ENCODE measurements at places on chromosomes 11 and 22.

DNA sequence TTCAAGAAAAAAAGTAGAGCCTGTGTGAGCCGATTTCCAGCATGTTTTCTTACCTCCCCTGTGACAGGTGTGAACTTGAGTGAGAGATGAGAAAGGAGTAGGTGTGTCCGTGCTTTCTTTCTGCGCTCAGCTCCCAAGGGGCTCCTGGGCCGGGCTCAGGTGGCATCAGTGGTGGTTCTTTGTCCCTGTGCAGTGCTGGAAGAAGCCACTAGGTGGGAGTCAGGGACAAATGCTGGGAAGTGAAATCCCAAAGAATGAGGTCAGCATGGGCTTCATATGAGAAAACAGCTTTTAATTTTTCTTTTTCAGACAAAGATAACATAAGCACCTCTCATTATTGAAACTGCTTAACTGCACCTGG, 57.8 kb downstream of the PPFIBP2 start:
- DNase-seq: no peak

DNA sequence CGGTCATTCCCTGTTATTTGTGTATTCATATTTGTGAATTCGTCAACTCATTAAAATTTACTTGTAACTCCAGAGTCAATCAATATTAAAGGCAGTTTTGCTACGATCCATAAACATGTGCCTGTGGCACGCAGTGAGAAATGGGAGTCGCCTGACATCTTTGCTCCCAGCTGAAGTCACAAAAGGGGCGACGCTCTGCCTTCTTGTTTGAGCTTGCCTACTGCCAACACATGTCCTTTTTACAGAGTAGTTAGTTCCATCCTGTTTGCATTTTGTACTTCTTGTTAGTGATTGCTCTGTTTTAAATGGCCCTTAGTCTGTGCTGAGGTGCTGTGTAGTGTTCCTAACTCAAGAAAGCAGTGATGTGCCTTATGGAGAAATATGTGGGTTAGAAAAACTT, 305.3 kb downstream of the ETS1 start:
- DNase-seq: no peak

GRCh38 chr11:130945896-130946295, 29.6 kb upstream of the SNX19 start:
- no peak for DNase-seq

- DNase-seq: no peak
Measured at GRCh38 chr11:64008914-64009633, 22.8 kb downstream of the OTUB1 start.

- no peak for DNase-seq
Measured at GRCh38 chr11:14898906-14899305, 6.9 kb upstream of the CYP2R1 start.

DNA sequence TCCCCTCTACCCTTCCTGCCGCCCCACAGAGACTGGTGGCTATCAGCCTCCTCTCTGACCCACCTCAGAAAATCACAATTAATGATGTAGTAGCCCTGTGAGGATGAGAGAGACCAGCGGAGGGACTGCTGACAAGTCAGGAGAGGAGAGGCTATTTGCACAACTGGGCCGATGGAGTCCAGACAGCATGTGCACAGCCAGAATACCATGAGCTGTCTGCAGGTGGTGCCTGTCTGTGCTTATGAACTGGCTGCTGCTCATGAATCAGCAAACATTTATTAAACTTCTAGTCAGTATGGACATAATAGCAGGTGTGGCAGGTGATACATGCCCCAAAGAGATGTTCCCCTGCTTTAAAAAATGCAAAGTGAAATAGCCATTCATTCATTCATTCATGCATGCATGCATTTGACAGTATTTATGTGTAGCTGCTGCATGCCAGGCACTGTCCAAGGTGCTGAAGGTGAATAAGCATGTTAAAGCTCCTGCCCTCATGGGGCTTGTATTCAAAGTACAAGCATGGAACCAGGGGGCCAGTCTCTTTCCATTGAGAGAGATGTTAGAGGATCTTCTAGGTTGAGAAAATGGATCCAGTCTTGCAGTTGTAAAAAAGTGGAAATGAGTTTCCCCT, 141.3 kb downstream of the GRIK4 start:
- no peak for DNase-seq

DNA sequence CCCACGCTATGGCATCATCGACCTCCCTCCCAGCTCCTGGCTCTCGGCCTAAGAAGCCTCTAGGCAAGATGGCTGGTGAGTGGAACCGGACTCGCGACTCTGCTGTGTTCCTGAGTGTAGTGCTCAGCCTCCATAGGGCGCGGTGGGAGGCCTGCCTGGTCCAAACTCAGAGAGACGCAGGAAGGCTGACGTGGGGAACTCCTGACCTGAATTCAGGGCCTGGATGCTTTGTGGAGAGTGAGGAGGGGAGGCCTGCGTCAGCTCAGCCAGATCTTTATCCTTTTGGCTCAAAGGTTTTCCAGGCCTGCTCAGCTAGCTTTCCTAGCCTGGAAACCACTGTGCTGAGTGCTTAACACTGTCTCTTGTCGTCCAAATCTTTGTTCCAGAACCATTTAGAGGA, 8.0 kb downstream of the TIRAP start:
- no peak for DNase-seq

- DNase-seq: no peak
Measured at GRCh38 chr11:71995726-71996291, 2.9 kb upstream of the IL18BP start.

DNA sequence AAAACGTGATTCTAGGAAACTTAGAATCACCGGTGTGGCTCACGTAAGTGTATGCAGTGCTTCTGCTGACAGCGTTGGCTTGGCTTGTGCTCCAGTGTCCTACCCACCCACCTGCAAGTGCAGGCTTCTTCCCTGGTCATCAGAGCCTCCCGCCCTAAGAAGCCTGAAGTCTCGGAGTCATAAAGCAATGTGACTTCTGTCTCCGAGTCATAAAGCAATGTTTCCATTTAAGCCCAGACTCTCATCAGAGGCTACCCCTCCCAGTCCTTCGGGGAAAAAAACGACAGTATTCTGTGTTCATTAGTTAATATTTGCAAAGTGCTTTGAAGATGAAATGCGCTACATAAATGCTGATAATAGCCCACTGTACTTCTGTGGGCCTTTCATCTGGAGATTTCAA, 293.8 kb downstream of the OPCML start:
- DNase-seq: no peak

DNA sequence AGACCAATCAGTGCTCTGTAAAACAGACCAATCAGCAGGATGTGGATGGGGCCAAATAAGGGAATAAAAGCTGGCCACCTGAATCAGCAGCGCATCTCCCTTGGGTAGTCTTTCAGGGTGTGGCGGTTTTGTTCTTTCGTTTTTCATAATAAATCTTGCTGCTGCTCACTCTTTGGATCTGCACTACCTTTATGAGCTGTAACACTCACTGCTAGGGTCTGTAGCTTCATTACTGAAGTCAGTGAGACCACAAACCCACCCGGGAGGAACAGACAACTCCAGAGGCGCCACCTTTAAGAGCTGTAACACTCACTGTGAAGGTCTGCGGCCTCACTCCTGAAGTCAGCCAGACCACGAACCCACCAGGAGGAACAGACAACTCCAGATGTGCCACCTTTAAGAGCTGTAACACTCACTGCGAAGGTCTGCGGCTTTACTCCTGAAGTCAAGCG, 175.5 kb upstream of the PDGFD start:
- DNase-seq: no peak

DNA sequence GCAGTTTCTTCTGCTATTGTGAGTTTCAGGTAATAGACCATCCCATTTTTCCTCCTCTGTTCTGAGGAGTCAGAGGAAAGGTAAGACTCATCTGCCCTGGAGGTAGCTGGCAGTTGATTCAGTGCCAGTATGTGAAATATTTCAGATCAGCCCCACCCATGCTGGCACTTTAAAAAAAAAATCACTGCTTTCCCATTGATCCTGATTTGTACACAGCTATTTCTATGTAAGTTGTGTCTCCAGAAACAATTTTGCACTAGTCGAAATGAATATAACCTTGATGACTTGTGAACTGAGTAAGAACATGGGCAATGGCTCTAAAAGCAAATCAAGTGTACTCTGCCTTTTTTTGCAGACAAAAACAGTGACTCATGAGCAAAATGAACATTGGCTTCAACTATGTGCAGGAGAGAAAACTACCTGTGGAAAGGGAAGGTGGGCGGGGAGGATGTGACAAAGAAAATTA, 82.0 kb upstream of the OR5AK2 start:
- no peak for DNase-seq

DNA sequence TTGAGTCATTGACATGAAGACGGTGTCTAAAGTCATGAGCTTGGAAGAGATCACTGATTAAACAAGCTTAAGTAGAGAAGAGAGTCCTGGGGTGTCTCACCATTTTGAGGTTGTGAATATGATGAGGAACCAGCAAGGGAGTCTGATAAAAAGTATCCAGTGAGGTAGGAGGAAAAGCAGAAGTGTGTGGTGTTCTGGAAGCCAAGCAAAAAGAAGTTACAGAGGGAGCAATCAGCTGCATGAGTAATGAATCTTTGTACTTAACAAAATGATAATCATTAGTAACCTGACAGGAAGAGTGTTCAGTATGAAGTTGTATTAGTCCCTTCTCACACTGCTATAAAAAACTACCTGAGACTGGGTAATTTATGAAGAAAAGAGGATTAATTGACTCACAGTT, 131.3 kb downstream of the C11orf87 start:
- DNase-seq: no peak

DNA sequence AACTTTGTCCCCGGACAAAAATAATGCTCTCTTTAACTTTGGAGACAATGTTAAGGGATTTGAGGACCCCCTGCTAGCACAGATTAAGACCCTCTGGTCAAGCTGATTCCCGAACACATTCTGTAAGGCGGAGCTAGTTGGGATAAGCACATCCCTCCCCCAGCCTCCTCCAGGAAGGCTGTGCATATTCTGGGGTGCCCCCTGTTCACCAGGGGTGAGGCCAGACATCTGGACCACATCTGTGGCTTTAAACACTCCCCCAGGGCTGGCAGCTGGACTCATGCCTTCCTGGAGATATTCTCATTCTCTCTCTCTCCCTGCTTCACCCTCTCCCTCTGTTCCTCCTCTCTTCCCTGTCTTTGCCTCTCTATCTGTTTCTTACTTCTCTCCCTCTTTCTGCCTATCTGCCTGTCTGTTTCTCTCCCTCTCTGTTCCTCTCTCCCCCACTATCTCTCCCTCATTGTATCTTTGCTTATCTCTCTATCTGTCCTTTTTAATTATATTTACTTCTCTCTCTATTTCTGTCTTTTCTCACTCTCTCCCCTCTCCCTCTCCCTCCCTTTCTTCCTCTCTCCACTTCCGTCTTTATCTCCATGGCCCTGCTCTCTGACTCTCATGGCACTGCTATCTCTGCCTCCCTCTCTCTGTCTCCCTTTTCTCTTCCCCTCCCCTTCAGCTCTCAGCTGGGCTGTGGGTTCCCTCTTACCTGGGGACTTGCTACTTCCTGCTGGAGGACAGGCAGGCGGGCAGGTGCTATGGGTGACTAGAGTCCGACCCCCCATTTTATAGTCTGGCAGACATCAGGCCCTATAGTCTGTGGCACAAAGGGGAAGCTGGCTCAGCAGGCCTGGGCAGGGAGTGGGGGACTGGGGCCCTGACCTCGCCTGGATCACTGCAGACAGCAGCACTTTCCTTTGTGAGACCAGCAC, at the start of gene CRYBB1:
Gene CRYBB1 (minus strand): TSS at position 757 of the 929 bp plus-strand sequence. CDS start 1,708 bp downstream, outside the sequence.
- DNase-seq: no peak

DNA sequence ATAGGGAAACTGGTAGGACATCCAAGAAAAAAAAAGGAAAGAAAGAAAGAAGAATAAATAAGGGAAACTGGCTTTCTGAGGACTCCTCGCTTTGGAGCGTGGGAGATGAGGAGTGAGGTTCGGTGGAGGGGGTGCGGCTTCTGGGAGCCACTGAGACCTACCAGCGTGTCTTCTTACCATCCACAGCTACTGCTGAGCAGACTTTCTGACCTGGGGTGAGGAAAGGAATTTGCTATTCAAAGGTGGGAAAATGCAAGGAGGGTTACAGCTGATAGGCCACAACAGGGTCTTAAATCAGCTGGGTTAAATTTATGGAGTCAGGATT, 488 bp upstream of the SELENOM start:
- DNase-seq: no peak

DNA sequence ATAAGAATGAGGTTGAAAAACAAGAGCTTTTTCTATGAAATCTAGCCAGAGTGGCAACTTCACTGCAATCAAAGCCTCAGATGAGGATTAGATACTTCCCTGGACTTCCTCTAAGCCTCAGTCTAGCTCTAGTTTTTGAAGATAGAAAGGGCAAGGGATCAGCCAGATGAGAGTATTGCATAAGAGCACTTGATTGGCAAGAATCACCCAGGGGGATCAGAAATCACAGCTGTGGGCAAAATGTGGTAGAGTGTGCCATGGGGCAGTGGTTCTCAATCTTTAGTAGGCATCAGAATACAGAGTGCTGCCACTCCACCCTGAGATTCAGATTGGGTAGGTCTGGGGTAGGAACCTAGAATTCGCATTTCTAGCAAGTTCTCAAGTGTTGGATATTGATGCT, 82.4 kb downstream of the EXT2 start:
- no peak for DNase-seq

- no peak for DNase-seq
Measured at GRCh38 chr11:132240374-132240773, 870.0 kb downstream of the NTM start.

DNA sequence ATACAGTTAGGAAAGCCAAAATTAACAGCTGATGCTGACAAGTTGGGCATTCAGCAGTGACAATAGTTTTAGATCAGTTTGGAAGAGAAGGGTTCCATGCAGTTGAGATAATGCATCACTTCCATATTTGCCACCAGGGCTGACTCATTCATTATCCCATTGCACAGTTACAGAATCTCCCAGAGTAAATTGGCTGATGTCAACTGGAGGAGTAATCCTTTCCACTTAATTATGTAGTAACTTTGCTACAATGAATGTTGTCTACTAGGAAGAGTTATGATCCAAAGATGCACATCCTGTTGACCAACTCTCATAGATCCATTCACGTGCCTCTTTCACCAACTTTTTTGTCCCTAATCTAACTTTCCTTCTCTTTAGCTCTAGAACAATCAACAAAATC, 123.3 kb upstream of the LUZP2 start:
- DNase-seq: no peak

DNA sequence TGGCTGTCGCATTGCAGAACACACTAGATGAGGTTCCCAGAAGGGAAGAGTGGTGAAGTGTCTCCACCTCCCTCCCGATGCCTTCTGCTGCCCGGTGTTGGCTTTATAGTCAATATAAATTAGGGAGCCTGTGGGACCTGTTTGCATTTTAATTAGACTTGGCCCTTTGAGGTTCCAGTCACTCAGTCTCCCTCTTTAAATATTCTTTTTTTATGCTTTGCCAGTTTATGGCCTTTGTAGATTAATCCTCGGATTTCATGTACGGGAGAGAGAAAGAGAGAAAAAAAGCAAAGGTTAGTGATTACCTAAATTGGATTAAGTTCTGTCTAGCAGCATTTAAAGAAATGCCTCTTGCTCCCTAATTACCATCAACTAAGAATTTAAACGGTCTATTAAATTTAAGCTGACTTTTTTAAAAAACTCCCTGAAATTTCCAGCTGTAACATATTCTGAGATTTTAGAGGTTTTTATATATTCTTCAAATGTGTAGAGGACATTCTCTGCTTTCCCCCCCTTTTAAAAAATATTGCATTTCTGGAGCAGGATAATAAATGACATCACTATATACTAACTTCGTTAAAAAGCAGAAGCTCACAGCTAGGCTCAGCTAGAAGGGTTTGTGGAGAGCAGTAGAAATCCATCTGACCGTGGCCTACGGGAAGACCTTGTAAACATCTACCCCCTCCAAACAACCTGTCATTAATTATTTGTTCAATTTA, 84.4 kb downstream of the PRR5L start:
- DNase-seq: no peak

Measured in T-helper 1 cell (primary cell).